ENCODE measurements at places on chromosomes 1 and 21.

GRCh38 chr1:225691377-225691776, 38.5 kb upstream of the ENAH start:
- no peak for DNase-seq

GRCh38 chr1:157124855-157125254, 13.3 kb downstream of the ETV3 start:
- DNase-seq, result no peak

- no peak for DNase-seq
These were observed 28.7 kb downstream of the MRPL37 start for GRCh38 chr1:54228638-54229079.

- no peak for DNase-seq
These were observed 214.5 kb upstream of the CAMK1G start for GRCh38 chr1:209368864-209369598.

DNA sequence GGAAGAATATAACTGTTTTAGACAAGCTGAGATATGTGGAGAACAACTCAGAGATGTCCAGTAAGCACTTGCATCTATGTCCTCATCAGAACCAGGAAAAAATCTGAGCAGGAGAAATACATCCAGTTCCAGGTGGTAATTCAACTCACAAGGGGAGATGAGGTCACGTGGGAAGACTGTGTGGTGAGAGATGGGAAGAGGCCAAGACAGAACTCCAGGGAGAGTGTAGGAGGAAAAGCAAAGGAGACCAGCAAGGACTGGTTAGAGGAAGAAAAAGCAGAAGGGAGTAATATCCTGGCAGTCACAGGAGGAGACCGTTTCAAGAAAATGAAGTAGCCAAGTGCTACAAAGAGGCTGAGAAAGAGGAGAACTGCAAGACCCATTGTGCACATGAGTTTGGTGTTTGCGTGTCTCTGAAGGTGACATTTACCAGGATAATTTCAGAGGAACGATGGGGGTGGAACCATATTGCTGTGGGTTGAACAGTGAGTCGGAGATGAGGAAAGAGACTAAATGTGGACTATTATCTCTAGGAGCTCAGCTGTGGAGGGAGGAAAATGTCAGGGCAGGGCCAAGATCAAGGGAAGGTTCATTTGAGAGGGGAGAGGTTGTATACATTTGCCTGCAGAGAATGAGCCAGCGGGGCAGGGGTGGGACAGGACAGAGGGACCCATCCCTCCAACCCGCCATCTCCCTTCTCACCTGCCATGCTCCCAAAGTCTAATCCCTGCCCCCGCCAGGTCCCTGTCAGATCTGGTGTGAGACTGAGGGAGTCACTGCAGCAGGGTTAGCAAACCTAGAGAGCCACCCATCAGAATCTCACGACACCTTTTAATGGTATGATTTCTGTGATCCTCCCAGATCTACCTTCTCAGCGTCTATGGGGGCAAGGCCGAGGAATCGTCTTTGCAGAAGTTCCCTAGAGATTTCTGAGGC, 24.9 kb downstream of the SUSD4 start:
- no peak for DNase-seq

GRCh38 chr1:112754116-112754628, 39.0 kb upstream of the PPM1J start:
- DNase-seq, result no peak

DNA sequence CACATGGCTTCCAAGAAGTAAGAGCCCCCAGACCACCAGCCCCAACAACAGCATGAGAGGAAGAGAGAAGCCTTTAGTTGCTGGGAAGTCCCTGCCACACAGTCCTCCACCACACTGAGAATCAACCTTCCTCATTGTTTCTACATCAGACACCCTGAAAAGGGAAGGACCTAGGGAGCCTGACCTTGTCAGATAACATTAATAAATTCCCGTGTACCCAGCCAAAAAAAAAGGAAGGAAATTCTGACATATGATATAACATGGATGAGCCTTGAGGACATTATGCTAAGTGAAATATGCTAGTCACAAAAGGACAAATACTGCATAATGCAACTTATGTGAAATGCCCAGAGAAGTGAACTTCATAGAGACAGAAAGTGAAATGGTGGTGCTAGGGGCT, 65.6 kb upstream of the ARHGAP29 start:
- no peak for DNase-seq

- no peak for DNase-seq
These were observed 50.4 kb upstream of the KIAA1614 start for GRCh38 chr1:180862305-180862704.

- DNase-seq, result peak; percentile 26
These were observed 853 bp upstream of the ATP1A1 start for GRCh38 chr1:116372191-116372590.

DNA sequence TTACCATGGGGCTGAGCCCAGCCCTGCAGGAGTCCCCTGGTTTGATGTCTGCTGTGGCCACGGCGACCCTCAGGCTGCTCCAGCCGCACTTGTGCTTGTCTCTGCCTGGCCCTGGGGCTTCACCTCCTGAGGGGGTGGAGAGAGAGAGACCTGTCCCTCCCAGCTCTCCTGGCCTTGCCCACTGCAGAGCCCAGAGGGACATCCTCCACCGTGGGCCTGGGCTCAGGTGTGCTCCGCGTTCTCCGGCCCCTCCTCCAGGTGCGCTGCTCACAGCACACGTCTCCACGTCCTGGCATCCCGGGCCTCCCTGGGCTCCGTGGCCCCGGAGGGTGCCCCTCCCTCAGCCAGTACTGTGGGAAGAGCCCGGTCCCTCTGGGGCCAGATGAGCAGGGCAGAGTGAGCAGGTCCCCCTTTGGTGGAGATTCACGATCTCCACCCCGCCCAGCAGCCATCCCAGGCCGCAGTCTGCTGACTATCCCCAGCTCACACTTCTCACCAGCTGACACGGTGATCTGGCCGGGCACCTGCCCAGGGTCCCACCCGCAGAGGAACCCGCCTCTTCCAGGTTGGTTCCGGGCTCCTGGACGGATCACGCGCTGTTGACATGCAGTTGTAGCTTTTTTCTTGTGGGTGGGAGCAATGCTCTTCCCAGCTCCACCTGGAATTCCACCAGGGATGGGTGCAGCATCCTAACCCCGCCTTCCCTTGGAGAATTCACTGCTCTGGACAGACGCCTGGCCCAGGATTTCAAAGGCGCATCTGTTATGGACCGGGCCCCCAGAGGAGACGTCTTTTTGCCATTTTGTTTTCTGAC, 41.8 kb upstream of the POFUT2 start:
- DNase-seq, result no peak

DNA sequence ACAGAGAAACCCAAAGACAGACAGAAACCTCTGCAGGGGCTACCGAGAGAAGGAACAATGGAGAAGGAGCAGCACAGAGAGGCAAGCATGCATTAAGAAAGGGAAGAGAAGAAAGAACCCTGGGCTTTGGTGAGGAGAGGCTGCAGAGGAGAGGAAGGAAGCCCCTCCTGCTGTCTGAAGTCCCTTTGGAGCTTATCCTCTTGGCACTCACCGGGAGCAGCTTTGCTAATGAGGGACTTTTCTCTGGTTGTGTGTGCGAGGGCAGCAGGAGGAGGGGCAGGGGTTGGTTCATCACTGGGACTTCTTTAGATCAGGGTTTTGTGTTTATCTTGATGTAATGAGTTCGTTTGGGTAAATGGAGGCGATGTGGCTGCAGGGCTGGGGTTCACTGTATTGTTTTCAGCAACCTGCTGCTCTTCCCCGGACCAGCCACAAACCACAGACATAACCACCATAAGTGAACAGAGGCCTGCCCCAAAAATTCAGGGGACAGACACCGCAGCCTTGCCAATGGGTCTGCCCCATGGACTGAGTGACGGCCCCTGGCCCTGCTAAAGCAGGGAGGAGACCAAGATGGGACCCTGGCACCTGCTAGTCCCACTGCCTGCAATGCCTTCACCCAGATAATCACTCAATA, 100.6 kb downstream of the KCND3 start:
- no peak for DNase-seq

DNA sequence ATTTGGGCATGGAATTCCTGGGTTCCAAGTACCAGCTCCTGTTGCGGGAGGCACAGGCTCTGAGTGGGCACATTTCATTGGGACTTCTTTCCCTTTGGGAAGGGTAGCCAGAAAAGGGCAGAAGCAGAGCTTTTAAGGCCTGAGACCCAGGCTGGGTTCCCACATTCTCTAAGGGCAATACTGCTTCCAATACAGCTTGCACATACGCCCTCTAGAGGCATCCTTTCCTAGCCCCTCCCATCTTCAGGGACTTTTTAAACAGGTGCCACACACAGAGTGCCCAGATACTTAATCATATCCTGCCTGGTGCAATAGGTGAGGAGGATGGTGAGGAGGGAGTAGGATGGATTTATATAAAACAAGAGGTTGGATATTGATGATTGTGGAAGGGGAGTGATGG, 5.7 kb downstream of the GPR88 start:
- no peak for DNase-seq

DNA sequence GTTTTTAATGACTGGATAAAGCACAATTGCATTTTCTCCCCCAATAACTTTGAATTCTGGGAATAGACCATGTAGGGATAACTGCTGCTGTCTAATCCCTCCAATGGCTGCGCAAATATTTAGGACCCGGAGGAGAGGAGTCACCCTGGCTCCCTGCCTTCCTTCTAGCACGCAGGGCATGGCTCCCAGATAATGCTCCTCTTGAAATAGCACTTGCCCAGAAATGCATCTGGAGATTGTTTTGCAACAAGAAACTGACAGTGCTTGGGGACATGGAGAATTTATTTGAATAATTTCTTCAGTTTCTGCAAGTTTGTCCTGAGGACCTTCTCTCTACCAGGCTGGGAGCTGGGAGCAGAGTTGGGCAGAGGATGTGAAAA, 83.5 kb downstream of the MAN1C1 start:
- DNase-seq, result no peak

GRCh38 chr1:36238433-36238832, 14.2 kb downstream of the THRAP3 start:
- DNase-seq, result no peak

GRCh38 chr1:2334883-2335534, 56.3 kb downstream of the MORN1 start:
- no peak for DNase-seq

DNA sequence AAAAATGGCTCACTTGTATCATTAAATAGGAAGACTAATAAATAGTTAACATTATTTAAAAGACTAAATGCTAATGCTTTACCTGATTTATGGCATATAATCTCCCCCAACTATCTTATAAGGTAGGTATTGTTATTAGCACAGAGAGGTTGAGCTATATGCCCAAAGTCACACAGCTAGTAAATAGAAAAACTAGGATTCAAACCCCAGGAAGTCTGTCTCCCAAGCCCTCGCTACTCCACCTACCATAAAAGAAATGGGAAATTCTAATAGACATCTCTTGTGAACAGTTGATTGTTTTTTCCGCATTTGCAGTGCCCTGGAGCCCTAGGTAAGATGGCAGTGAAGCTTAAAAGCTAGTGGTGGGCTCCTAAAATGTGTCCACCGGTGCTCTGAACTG, 65.2 kb upstream of the SOD1 start:
- DNase-seq, result no peak

- no peak for DNase-seq
These were observed 167.2 kb downstream of the RUNX1 start for GRCh38 chr21:34881839-34882371.

DNA sequence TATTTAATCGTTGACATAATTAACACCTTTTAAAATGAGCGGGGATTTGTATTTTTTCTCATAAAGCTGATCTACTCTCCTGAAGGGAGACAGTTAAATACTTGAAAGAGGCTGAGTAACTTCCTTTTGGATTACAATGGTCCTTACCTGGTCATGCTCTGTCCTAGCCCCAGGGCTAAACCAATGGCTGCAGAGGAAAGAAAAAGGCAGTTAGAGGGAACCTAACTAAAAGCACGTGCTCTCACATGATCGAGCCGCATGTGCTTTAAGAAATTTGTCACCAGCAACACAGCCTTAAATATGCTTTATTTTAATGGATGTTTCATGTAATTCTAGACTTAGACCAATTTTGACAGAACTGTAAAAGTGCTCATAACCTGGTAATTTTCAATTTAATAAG, 132.7 kb downstream of the GPATCH2 start:
- no peak for DNase-seq

GRCh38 chr1:246300626-246301549, 206.2 kb downstream of the SMYD3 start:
- DNase-seq, result no peak

DNA sequence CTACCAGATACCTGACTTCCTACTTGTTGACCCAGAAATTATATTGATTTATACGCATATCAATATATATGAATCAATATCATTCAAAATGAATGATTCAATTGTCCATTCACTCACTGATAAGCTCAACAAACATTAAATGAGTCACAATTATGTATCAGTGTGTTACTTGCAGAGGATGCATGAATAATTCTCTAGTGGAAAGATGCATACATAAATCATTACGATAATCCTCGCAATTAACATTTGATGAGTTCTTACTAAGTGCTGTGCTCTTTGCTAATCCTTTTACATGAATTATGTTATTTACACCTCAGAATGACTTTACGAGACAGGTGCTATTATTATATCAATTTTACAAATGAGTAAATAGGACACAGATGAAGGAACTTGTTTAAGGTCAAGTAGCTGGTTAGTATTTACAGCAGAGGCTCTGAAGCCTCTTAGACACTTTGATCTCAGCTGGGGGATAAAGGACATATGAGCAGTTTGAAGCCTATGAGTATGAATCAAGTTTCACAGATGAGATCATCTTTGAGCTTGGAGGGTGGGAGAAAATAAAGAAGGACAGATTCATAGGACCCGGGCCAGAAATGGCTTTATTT, 112.8 kb upstream of the ADAMTS5 start:
- DNase-seq, result no peak

GRCh38 chr1:39063191-39063590, 37.0 kb downstream of the NDUFS5 start:
- DNase-seq, result no peak

DNA sequence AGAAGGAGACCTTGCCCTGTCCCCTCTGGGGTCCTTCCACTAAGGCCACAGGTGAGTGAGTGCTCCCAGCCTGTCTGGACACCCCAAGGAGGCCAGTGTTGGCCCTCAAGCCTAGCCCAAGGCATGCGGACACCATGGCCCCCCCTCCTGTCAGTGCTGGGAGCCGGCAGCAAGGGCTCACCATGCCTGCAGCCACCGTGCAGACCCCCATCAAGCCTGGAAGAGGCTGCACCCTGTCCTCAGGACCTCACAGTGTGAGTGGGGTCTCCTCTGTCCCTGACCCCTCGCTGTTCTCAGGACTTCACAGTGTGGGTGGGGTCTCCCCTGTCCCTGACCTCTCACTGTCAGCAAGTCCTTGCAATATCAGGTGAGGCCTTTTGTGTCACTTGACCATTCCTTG, 33.2 kb upstream of the PRSS38 start:
- no peak for DNase-seq

DNA sequence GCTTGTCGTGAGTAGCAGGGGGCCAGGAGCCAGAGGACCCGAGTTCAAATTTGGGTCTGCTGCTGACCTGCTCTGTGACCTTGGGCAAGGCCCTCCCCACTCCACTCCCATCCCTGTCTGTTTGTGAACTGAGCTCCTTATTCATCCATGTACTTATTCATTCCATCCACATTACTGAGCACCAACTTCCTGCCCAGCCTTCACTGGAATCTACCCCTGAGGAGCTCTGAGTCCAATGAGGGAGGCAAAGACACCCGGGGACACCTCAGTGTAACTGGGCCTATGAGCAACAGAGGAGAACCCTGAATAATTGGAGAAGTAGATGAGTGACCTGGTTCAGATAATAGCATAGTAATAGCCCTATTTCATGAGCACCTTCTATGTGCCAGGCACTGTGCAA, 8.9 kb downstream of the BSND start:
- DNase-seq, result no peak
